Heart right ventricle (tissue), 16 donors: ENCODE measurements at places on chromosomes 16 and 17. TPM values are rescaled to one million over a fixed set of nuclear protein-coding genes. Genes with fewer than 3 reads are reported as not detected.

The XAF1 gene
- total RNA-seq, result 27.3 TPM

The FOXF1 gene
- 0.08 TPM for total RNA-seq

The MYLK3 gene
- 265 TPM for total RNA-seq

The CRYM gene
- total RNA-seq, result 201 TPM

The C16orf96 gene
- 0.21 TPM for total RNA-seq

The DLX4 gene
- total RNA-seq, result 0.26 TPM

The IGF2BP1 gene
- total RNA-seq, result not detected

The AXIN2 gene
- 16.3 TPM for total RNA-seq

The TIGD7 gene
- 9.6 TPM for total RNA-seq

DNA sequence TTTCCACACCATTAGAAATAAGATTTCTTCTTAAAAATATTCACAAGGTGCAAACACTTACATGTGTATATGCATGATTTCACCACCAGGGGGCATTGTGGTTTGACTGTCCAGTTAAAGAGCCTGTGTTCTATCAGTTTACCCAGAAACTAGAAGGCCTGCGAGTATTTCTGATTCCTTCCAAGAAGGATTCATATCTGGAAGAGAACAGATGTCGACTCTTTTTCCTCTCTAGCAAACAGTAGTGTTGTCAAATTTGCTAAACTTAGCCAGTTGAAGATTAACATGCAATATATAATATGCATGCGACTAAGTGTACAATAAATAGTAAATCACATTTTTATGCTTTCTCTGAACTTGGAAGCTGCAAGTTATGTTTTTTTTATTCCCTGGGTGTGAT lies 404.1 kb downstream of the WWOX start:
- H3K27ac ChIP-seq, result no peak overlapping the region
- DNase-seq, result no peak
- peaks cover 19% of the 10 kb centered on the region for H3K4me1 ChIP-seq

DNA sequence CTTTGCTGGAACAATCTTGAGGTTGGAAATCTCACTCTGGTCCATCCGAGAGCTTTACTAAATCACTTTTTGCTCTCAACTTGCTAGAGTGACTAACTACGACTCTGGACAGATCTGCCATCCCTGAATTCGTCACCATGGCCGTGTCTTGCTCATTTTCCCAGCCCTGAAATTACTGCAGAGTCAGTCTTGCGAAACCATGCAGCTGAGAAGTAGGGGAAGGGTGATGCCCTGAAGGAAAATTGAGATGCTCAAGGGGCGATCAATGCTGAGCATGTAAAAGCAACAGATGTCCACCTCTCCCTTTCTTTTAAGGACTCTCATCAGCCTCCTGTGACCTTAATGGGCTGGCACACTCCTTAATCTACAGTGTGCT lies 18.8 kb downstream of the PCTP start:
- DNase-seq, result no peak
- H3K27me3 ChIP-seq, result no peaks in the 10 kb centered on the region
- H3K27ac ChIP-seq, result peak overlapping the region; percentile 45

GRCh38 chr17:50534222-50534978 lies 1.9 kb downstream of the EPN3 start:
- H3K4me3 ChIP-seq, result peak overlapping the region; percentile 52
- peaks cover 3% of the 10 kb centered on the region for H3K4me1 ChIP-seq
- H3K27ac ChIP-seq, result peak overlapping the region; percentile 89
- peaks cover 22% of the 10 kb centered on the region for H3K27me3 ChIP-seq
- DNase-seq, result no peak
- H3K36me3 ChIP-seq, result no peaks in the 10 kb centered on the region

GRCh38 chr17:81831957-81832607 lies 1.0 kb downstream of the MCRIP1 start:
- H3K27ac ChIP-seq, result peak overlapping the region; percentile 90
- peaks cover 5% of the 10 kb centered on the region for H3K36me3 ChIP-seq
- no peaks in the 10 kb centered on the region for H3K27me3 ChIP-seq
- DNase-seq, result no peak
- peaks cover 12% of the 10 kb centered on the region for H3K4me1 ChIP-seq
- H3K4me3 ChIP-seq, result peak overlapping the region; percentile 73

DNA sequence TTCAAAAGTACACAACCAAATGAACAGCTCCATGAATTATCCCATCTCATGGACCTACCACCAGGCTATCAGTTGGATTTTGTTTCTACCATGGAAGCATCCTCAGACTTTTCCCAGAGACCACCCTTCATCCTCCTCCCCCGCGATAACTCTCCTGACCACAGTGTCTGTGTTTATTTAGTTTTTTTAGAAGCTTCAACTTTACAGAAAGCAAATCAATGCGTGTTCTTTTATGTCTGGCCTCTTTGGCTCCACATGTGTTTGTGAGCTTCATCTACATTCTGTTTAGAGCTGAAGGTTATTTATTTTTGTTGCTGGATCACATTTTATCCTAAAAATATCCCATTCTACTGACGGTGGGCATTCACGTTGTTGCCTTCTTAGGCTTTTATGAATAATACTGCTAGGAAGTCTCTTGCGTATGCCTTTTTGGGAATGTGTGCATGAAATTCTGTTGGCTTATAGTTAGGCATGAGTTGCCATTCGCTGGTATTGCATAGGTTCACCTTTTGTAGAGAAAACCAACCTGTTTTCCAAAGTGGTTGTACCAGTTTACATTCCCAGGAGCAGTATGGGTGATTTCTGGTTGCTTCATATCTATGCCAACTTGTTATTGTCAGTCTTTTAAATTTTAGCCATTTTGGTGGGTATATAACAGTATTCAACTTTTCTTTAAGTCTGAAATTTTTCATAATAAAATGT lies 83.0 kb downstream of the CMIP start:
- H3K4me1 ChIP-seq, result peaks cover 30% of the 10 kb centered on the region
- no peak for DNase-seq
- peak overlapping the region; percentile 61 for H3K27ac ChIP-seq
- H3K36me3 ChIP-seq, result no peaks in the 10 kb centered on the region
- no peaks in the 10 kb centered on the region for H3K27me3 ChIP-seq

GRCh38 chr17:68972119-68972704 lies 17.0 kb upstream of the ABCA8 start:
- no peak overlapping the region for H3K4me3 ChIP-seq
- peaks cover 22% of the 10 kb centered on the region for H3K36me3 ChIP-seq
- H3K4me1 ChIP-seq, result peaks cover 3% of the 10 kb centered on the region
- no peak for DNase-seq
- no peaks in the 10 kb centered on the region for H3K27me3 ChIP-seq
- no peak overlapping the region for H3K27ac ChIP-seq

DNA sequence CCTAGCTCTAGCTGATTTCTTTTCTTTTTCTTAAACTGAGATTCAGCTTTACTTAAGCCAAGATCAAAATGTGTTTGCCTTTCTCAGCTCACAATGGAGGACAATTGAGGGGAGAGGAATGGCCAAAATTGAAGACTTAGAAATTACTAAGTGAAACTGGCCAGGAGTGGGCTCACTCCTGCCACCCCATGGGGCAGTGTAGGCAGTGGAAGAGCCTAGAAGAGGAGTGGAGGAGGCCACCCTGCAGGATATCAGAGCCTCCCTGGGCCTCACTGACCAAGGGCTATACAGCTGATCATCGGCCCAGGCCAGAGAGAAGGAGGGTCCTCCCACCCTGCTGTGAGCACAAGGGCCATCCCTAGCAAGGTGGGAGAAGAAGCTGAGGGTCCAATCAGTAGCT lies 119.8 kb downstream of the CCT6B start:
- no peak overlapping the region for H3K27ac ChIP-seq
- H3K36me3 ChIP-seq, result no peaks in the 10 kb centered on the region
- H3K4me3 ChIP-seq, result no peak overlapping the region
- DNase-seq, result no peak
- no peaks in the 10 kb centered on the region for H3K4me1 ChIP-seq

DNA sequence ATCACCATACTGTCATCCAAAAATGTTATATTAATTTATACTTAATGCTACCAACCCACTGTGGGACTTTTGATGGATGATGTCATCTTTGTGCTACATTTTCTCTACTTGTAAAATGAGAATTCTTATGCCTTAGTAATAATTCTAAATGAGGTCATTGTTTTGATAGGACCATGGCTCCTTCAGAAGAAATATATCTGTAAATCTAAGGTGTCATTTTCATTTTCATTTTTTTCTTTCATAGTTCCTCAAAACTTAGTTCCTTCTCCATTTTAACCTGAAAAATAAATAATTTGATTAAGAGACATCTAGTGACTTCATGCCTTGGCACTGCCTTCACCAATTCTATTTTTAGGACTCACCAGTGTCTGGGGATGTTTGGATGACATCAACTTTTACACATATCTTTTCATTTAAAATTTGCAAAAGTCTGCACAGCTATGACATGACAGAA lies 48.7 kb downstream of the GPRC5B start:
- H3K36me3 ChIP-seq, result no peaks in the 10 kb centered on the region
- H3K4me1 ChIP-seq, result peaks cover 5% of the 10 kb centered on the region
- DNase-seq, result no peak
- H3K27me3 ChIP-seq, result no peaks in the 10 kb centered on the region
- H3K27ac ChIP-seq, result no peak overlapping the region

DNA sequence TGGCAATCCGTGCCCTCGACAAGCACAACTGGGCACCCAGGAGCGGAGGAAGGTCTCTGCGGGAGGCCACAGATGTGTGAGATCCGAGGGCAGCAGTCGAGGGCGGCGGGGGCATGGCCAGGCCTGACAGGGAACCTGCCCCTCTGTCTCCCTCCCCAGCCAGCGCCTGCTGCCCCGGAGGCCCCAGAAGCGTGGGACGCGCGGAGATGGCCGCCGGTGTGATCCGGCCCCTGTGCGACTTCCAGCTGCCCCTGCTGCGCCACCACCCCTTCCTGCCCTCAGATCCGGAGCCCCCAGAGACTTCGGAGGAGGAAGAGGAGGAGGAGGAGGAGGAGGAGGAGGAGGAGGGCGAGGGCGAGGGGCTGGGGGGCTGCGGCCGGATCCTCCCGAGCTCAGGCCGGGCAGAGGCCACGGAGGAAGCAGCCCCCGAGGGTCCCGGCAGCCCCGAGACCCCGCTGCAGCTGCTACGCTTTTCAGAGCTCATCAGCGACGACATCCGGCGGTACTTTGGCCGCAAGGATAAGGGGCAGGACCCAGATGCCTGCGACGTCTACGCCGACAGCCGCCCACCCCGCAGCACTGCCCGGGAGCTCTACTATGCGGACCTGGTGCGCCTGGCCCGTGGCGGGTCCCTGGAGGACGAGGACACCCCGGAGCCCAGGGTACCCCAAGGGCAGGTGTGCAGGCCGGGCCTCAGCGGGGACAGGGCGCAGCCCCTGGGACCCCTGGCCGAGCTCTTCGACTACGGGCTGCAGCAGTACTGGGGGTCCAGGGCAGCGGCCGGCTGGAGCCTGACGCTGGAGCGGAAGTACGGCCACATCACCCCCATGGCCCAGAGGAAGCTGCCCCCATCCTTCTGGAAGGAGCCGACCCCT lies 1.7 kb downstream of the PERCC1 start:
- H3K27me3 ChIP-seq, result no peaks in the 10 kb centered on the region
- peak overlapping the region; percentile 66 for H3K27ac ChIP-seq
- H3K4me1 ChIP-seq, result peaks cover 6% of the 10 kb centered on the region
- peaks cover 11% of the 10 kb centered on the region for H3K36me3 ChIP-seq
- H3K4me3 ChIP-seq, result peak overlapping the region; percentile 38

DNA sequence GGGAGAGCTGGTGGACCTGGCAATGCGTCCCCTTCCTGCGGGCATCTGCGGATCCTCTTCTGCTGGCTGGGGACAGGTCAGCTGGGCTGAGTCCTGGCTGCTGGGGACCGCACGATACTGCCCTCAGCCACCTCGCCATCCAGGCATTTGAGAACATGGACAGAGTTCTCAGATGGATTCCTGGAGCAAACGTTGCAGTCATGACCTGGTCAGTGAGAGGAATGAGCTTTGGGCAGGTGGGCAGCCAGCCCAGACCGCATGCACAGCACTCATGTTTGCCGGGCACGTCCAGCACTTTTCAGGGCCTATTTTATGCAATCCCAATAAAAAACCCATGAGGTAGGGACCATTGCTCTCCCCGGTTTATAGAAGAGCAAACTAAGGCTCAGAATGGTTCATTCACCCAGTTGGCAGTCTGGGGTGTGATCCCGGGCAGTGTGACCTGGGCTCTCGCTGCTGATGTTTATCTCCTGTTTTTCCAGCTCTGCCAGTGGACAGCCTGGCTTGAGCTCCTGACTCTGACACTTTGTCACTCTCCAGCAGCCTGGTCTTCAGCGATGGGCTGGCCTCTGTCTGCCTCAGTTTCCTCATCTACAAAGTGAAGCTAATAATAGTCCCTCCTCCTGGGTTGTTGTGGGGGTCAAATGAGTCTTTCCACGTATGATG lies 294.7 kb downstream of the IRF8 start:
- peaks cover 94% of the 10 kb centered on the region for H3K27me3 ChIP-seq
- no peak overlapping the region for H3K27ac ChIP-seq
- H3K4me1 ChIP-seq, result no peaks in the 10 kb centered on the region
- no peak overlapping the region for H3K4me3 ChIP-seq
- no peak for DNase-seq
- no peaks in the 10 kb centered on the region for H3K36me3 ChIP-seq

DNA sequence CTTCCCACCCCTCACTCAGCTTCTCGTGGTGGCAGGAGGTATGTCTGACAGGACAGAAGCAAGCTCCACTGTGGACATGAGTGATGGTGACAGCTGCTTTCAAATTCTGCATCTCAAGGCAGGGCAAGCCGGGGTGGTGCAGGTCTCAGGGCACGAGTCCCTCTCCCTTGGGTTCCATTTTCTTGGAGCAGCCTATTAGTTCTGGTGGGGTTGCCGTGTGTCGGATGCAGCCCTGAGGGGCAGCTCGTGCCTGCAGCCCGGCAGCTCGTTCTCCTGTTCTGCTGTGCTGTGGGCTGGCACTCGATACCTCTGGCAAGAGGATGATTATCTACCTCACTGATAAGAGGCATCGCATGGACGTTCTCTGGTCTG lies 16.5 kb upstream of the CLEC18C start:
- no peaks in the 10 kb centered on the region for H3K27me3 ChIP-seq
- no peaks in the 10 kb centered on the region for H3K4me1 ChIP-seq
- no peak for DNase-seq
- H3K36me3 ChIP-seq, result peaks cover 4% of the 10 kb centered on the region

GRCh38 chr17:75736173-75736835 lies 15.0 kb downstream of the ITGB4 start:
- H3K27ac ChIP-seq, result no peak overlapping the region
- H3K36me3 ChIP-seq, result no peaks in the 10 kb centered on the region
- H3K4me3 ChIP-seq, result no peak overlapping the region
- H3K27me3 ChIP-seq, result no peaks in the 10 kb centered on the region
- no peaks in the 10 kb centered on the region for H3K4me1 ChIP-seq

GRCh38 chr17:66952681-66953629 lies 11.6 kb upstream of the CACNG4 start:
- no peaks in the 10 kb centered on the region for H3K36me3 ChIP-seq
- no peaks in the 10 kb centered on the region for H3K27me3 ChIP-seq
- H3K4me3 ChIP-seq, result no peak overlapping the region
- peaks cover 10% of the 10 kb centered on the region for H3K4me1 ChIP-seq

- peaks cover 12% of the 10 kb centered on the region for H3K4me1 ChIP-seq
- no peak overlapping the region for H3K4me3 ChIP-seq
- H3K27me3 ChIP-seq, result no peaks in the 10 kb centered on the region
- no peak for DNase-seq
- H3K27ac ChIP-seq, result no peak overlapping the region
- no peaks in the 10 kb centered on the region for H3K36me3 ChIP-seq
Measured at GRCh38 chr17:16191604-16192003, 23.7 kb downstream of the NCOR1 start.

- no peak overlapping the region for H3K4me3 ChIP-seq
- no peaks in the 10 kb centered on the region for H3K27me3 ChIP-seq
- DNase-seq, result no peak
- H3K27ac ChIP-seq, result no peak overlapping the region
- no peaks in the 10 kb centered on the region for H3K36me3 ChIP-seq
- H3K4me1 ChIP-seq, result no peaks in the 10 kb centered on the region
Measured at GRCh38 chr16:9906218-9906617, 276.0 kb downstream of the GRIN2A start.
